Activated naive CD8-positive, alpha-beta T cell treated with anti-CD3 and anti-CD28 coated beads for 36 hours (primary cell): ENCODE measurements at places on chromosomes 16 and 17.

GRCh38 chr16:50615891-50616290, 65.2 kb downstream of the SNX20 start:
- H3K4me3 ChIP-seq = no peak overlapping the region
- H3K36me3 ChIP-seq = no peaks in the 10 kb centered on the region
- no peaks in the 10 kb centered on the region for H3K27me3 ChIP-seq
- no peak for DNase-seq
- no peak overlapping the region for H3K27ac ChIP-seq

GRCh38 chr16:81003610-81004460, 2.9 kb downstream of the CMC2 start:
- no peak for DNase-seq
- peaks cover 51% of the 10 kb centered on the region for H3K4me1 ChIP-seq
- H3K27ac ChIP-seq = peak overlapping the region; percentile 94
- peaks cover 62% of the 10 kb centered on the region for H3K36me3 ChIP-seq
- H3K27me3 ChIP-seq = no peaks in the 10 kb centered on the region

- no peak overlapping the region for H3K4me3 ChIP-seq
- H3K36me3 ChIP-seq = no peaks in the 10 kb centered on the region
- peaks cover 41% of the 10 kb centered on the region for H3K4me1 ChIP-seq
- peak overlapping the region; percentile 12 for H3K27ac ChIP-seq
- no peak for DNase-seq
- no peaks in the 10 kb centered on the region for H3K27me3 ChIP-seq
Observed at GRCh38 chr17:50154604-50155003, 4.1 kb upstream of the PPP1R9B start.

DNA sequence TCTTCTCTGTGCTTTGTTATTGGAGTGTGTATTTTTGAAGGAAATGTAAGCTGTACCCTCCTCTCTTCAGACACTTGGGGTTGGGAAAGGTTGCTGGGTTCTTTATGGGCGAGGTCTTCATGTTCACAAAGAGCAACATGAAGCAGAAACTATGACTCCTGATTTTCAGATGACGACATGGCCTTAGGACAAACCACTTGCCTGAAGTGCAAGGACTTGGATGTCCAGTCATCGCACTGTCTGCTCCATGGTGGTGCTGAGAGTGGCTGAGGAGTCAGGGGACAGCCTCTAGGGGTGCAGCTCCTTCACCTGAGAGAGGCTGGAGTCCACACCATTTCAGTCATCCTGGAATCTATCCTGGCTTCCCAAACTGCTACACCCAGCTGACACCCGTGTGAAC, 183.9 kb upstream of the CDH5 start:
- H3K4me3 ChIP-seq = no peak overlapping the region
- H3K27me3 ChIP-seq = peaks cover 4% of the 10 kb centered on the region
- H3K27ac ChIP-seq = no peak overlapping the region

- peaks cover 29% of the 10 kb centered on the region for H3K4me1 ChIP-seq
- no peak for DNase-seq
Observed at GRCh38 chr17:59002126-59002525, 104.6 kb downstream of the TRIM37 start.

DNA sequence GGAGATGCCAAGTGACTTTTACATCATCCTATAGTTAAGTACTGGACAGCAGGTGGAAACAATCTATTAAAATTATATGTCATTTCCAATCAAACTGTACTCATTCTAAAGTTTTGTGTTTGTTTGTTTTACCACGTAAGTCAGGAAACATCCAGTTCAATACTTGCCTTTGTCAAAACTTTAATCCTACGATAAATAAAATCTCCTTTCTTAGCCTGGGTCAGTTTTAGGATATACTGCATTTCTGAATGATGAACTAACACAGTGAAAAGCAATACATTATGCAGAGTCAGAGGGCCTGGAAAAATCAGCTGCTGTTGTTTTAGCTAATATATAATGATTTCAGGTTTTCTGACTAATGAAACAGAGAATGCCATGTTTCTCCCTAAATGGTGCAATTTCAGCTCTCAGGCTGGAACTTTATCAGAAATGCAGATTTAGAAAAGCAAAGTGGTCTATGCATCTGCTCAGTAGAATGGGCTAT, 756.4 kb downstream of the CDH11 start:
- H3K27me3 ChIP-seq = no peaks in the 10 kb centered on the region
- no peak overlapping the region for H3K4me3 ChIP-seq
- H3K36me3 ChIP-seq = no peaks in the 10 kb centered on the region
- H3K27ac ChIP-seq = no peak overlapping the region
- DNase-seq = no peak
- H3K4me1 ChIP-seq = no peaks in the 10 kb centered on the region

- H3K36me3 ChIP-seq = no peaks in the 10 kb centered on the region
- no peak overlapping the region for H3K27ac ChIP-seq
- no peaks in the 10 kb centered on the region for H3K4me1 ChIP-seq
- no peak overlapping the region for H3K4me3 ChIP-seq
- no peak for DNase-seq
Observed at GRCh38 chr16:88370365-88370764, 12.4 kb upstream of the ZNF469 start.

GRCh38 chr17:77379832-77380231, 239.1 kb downstream of the SEC14L1 start:
- no peak overlapping the region for H3K27ac ChIP-seq
- no peak overlapping the region for H3K4me3 ChIP-seq
- H3K27me3 ChIP-seq = no peaks in the 10 kb centered on the region
- H3K4me1 ChIP-seq = peaks cover 88% of the 10 kb centered on the region
- DNase-seq = no peak

GRCh38 chr16:56848029-56848936, 16.7 kb upstream of the SLC12A3 start:
- peak overlapping the region; percentile 69 for H3K27ac ChIP-seq
- H3K36me3 ChIP-seq = peaks cover 19% of the 10 kb centered on the region
- no peaks in the 10 kb centered on the region for H3K27me3 ChIP-seq
- peaks cover 24% of the 10 kb centered on the region for H3K4me1 ChIP-seq
- no peak for DNase-seq
- H3K4me3 ChIP-seq = no peak overlapping the region

DNA sequence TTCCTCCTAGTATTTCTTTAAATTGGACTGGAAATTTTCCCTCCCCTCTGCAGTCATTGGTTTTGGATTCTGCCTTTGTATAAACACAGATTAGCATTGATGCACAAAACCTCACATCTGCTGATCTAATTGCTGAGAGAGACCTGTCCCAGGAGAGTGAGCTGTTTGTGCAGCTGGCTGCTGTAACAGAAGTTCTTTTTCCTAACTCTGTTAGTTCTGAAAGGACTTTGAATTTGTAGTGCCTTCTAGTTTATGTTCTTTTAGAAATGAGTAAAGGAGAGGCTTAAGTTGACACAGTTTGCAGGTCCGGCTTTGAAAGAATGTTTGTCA, 45.2 kb upstream of the KPNB1 start:
- no peak overlapping the region for H3K4me3 ChIP-seq
- peaks cover 7% of the 10 kb centered on the region for H3K36me3 ChIP-seq
- DNase-seq = no peak

GRCh38 chr17:82302568-82302963, 14.8 kb downstream of the CD7 start:
- H3K36me3 ChIP-seq = peaks cover 3% of the 10 kb centered on the region
- H3K4me1 ChIP-seq = peaks cover 75% of the 10 kb centered on the region
- H3K4me3 ChIP-seq = peak overlapping the region; percentile 77
- no peaks in the 10 kb centered on the region for H3K27me3 ChIP-seq
